PC-3 (cell line): ENCODE measurements at places on chromosomes 1 and 21. TPM values are rescaled to one million over a fixed set of nuclear protein-coding genes. Genes with fewer than 3 reads are reported as not detected.

DNA sequence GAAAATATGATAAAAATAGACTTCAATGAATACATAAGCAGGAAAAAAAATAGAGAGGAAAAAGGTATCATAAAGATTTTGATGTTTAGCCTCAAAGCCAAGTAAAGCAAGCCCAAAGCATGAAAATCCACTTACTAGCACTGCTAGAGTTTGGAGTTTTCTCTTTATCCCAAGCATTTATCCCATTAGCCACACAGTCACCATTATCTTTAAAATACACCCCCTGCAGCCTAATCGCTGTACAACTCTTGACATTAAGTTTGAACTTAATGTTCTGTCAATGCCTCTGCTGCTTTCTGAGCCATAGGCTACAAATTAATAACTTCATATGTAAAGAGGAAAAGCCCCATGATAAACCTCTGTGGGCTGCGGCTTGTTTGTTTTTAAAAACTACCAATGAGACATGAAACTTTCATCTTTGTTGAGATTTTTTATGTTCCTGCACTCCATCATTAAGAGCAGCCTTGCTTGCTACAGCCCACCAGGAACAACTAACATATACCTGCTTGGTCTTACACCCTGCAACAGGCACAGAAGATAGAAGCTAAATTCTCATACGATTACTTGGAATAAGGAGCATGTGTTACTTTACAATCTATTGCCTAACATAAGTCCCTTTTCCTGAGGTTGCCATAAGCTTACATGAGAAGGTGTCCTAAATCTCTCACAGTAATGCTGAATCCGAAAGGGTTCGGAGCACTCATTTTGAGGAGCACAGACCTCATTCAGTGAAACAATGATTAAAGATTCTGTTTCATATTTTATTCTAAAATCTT is 202.4 kb downstream of the SMYD3 start:
- no peak for DNase-seq
- no peaks in the 10 kb centered on the region for H3K27me3 ChIP-seq
- no peak overlapping the region for H3K27ac ChIP-seq
- H3K4me1 ChIP-seq: peaks cover 7% of the 10 kb centered on the region; the same call in 1 of the 2 replicates

The CNTN2 gene
- total RNA-seq: 0.07 and 0.12 TPM in 2 replicates

DNA sequence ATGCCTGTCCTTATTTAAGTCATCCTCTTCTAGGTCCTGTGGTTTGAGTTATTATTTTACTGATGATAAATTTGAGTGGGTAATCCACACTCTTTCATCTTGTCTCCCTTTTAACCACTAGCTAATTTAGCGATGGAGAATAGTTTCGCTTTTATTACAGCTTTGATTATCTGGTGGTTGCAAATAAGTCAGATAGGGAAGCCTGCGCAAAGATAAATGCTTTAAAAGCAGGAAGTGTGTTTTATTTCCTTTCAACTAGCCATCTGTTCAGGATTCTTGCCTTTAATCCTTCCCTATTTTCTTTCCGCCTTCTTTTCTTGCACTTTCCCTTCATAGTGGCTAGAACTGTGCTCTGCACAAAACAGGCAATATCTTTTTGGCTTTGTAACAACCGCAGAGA is 129.0 kb downstream of the TGFB2 start:
- no peak overlapping the region for H3K27ac ChIP-seq
- H3K4me1 ChIP-seq: peaks cover 29% of the 10 kb centered on the region
- H3K36me3 ChIP-seq: no peaks in the 10 kb centered on the region
- no peaks in the 10 kb centered on the region for H3K27me3 ChIP-seq
- no peak overlapping the region for H3K4me3 ChIP-seq

DNA sequence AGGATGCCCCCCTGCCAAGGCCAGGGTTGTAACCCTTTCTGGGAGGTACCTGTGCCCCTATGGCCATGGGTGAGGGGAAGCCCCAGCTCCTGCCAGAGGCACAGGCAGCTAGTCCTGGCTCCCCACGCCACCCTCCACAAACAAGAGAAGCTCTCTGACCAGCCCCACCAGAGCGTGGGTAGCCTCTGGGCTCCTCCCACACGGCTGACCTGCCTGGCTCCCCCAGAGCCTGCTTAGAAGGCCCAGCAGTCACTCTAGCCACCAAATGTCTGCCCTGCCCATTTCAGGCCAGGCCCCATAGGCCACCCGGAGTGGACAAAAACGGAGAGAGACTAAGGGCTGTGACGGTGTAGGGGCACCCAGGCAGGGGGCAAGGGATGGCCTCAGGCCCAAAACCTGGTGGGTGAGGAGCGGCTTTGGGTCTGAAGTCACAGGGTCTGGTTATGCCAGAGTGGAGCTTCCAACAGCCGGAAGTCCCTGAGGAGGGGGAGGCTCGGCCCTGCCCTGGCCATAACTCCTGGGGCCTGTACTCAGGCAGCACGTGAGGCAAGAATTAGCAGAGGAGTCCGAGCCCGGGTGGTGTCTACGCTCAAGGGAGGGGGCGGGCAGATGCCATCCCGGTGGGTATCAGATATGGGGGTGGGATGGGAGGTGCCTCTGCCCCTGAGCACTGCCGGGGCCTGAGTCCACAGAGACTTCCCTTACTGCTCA is 155.4 kb downstream of the CASZ1 start:
- DNase-seq: no peak
- H3K4me3 ChIP-seq: no peak overlapping the region
- H3K27me3 ChIP-seq: no peaks in the 10 kb centered on the region
- H3K27ac ChIP-seq: no peak overlapping the region
- peaks cover 5% of the 10 kb centered on the region for H3K4me1 ChIP-seq

DNA sequence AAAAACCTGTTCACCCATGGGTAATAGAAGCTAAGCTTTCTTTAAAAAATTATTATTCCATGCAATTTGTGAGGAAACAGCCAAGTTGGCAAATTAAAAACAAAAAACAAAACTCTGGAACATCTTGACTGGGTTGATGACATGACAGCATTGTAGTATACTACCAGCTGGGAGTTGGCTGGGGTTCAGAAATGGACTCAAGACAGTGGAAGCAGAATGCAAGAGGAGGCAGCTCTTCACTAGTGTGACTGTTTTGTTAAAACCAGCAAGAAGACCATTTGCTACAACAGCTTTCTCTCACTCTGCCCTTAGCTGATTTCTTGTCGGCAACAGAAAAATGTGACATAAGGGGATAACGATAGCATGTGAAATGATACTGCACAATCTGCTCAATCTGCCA is 1298.9 kb upstream of the ADGRL4 start:
- no peak overlapping the region for H3K27ac ChIP-seq
- no peak for DNase-seq
- no peaks in the 10 kb centered on the region for H3K27me3 ChIP-seq

The OR2T2 gene
- total RNA-seq: not detected in 2 replicates

DNA sequence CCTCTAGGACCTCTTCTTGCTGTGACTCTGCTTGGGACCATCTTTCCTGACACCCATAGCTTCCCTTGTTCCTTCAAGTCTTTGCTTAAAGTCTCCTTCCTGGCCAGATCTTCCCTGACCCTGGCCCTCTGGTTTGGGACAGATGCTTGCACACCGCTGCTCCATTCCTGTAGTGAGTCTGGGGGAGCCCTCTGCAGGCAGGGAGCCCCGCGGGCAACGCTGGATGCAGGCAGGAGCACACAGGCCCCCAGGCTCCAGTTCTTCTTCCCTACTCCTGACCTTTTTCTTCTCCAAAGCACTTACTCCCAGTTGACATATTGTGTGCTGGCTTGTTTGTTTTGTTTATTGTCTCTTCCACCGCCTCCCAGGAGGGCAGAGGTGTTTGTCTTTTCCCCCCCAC is 413.4 kb downstream of the CAMTA1 start:
- H3K36me3 ChIP-seq: no peaks in the 10 kb centered on the region
- no peaks in the 10 kb centered on the region for H3K4me1 ChIP-seq
- H3K4me3 ChIP-seq: no peak overlapping the region
- no peak overlapping the region for H3K27ac ChIP-seq
- H3K27me3 ChIP-seq: peaks cover 87% of the 10 kb centered on the region
